ENCODE measurements at places on chromosomes 3 and 15. TPM values are rescaled to one million over a fixed set of nuclear protein-coding genes. Genes with fewer than 3 reads are reported as not detected.
A peak's percentile ranks its signal among the peaks of the same experiment; 100 is the strongest.

PLSCR5 gene
- not detected for polyA plus RNA-seq

CRTC3 gene
- 12.8 TPM for polyA plus RNA-seq

GRCh38 chr3:194272861-194273742 lies 78.0 kb downstream of the CPN2 start:
- no peak for DNase-seq

DNA sequence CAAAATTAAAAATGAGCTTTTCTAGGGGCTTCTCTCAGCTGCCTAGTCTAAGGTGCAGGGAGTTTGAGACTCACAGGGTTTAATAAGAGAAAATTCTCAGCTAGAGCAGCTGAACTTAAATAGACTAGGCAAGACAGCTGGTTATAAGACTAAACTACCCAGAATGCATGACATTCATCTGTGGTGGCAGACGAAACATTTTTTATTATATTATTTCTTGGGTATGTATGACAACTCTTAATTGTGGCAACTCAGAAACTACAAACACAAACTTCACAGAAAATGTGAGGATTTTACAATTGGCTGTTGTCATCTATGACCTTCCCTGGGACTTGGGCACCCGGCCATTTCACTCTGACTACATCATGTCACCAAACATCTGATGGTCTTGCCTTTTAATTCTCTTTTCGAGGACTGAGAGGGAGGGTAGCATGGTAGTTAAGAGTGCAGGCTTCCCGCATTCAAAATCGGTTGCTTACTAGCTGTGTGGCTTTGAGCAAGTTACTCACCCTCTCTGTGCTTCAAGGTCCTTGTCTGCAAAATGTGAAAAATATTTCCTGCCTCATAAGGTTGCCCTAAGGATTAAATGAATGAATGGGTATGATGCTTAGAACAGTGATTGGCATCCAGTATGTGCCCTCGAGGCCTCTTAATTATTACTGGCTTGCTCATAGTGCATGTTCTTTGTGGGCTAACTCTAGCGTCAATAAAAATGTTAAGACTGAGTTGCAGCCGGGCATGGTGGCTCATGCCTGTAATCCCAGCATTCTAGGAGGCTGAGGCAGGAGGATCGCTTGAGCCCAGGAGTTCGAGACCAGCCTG lies 984 bp downstream of the CCR5 start:
- no peak for DNase-seq

GRCh38 chr15:62658498-62658897 lies 384.0 kb upstream of the TPM1 start:
- DNase-seq: peak; percentile 14

DNA sequence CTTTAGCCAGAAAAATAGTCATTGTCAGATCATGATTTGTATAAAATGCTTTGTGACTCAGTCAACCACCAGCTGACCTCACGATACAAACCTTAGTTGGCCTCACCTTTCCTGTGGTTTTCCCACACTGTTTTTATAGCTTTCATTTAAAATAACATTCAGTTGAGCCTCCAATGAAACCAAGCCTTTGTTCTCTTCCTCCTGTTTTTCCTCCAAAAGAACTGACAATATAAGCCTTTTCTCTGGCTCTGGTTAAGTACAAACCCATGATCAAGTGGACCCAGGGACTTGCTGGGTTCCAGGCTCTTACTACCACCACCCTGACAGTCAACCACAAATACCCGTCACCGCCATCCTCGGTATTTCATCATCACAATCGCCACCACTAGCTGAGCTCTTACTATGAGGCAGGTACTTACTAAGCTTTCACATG lies 81.7 kb downstream of the TAMM41 start:
- DNase-seq: no peak

Data from heart right ventricle (tissue), 16 donors.